IMR-90 (cell line): ENCODE measurements at places on chromosomes 1 and 21. TPM values are rescaled to one million over a fixed set of nuclear protein-coding genes. Genes with fewer than 3 reads are reported as not detected.
A peak's percentile ranks its signal among the peaks of the same experiment; 100 is the strongest.

Gene NBPF20
- total RNA-seq: 2.9 and 3.1 TPM in 2 replicates

Gene ASCL5
- total RNA-seq: not detected in 2 replicates

Gene ZMYND12
- under 0.01 TPM in 1 of 2 replicates, not detected in the other for total RNA-seq

Gene LIN28A
- not detected in 2 replicates for total RNA-seq

Gene LPAR3
- total RNA-seq: 0.18 and 0.28 TPM in 2 replicates

Gene FAM131C
- total RNA-seq: 0.18 and 0.28 TPM in 2 replicates

Gene RXFP4
- not detected in 2 replicates for total RNA-seq

Gene FAM72B
- 1.6 and 2.8 TPM in 2 replicates for total RNA-seq

Gene SYT14
- total RNA-seq: 1.3 and 1.4 TPM in 2 replicates

Gene KANK4
- total RNA-seq: not detected in 2 replicates

Gene NBPF6
- not detected in 2 replicates for total RNA-seq

GRCh38 chr1:18681423-18681835 is 50.8 kb downstream of the PAX7 start:
- no peak overlapping the region for H3K4me3 ChIP-seq
- H3K27ac ChIP-seq: no peak overlapping the region
- DNase-seq: peak; percentile 16
- no peaks in the 10 kb centered on the region for H3K36me3 ChIP-seq
- no peaks in the 10 kb centered on the region for H3K4me1 ChIP-seq

- peaks cover 18% of the 10 kb centered on the region for H3K27me3 ChIP-seq
- no peak overlapping the region for H3K27ac ChIP-seq
- H3K4me3 ChIP-seq: no peak overlapping the region
- peaks cover 12% of the 10 kb centered on the region for H3K4me1 ChIP-seq
- H3K36me3 ChIP-seq: no peaks in the 10 kb centered on the region
These were observed 12.2 kb upstream of the SLC44A3 start for GRCh38 chr1:94807742-94808491.

- 0 out of 2 replicates have a peak, but pooled peaks cover 1% of the 10 kb centered on the region for H3K4me1 ChIP-seq
- H3K36me3 ChIP-seq: peaks cover 5% of the 10 kb centered on the region; the same call in 1 of the 2 replicates
- H3K27ac ChIP-seq: no peak overlapping the region
- H3K4me3 ChIP-seq: no peak overlapping the region
- DNase-seq: no peak
These were observed 1.5 kb downstream of the C1orf159 start for GRCh38 chr1:1114431-1114830.

GRCh38 chr1:229225331-229225782 is 45.6 kb upstream of the RAB4A start:
- H3K4me3 ChIP-seq: no peak overlapping the region
- DNase-seq: no peak
- H3K4me1 ChIP-seq: peaks cover 11% of the 10 kb centered on the region
- no peaks in the 10 kb centered on the region for H3K36me3 ChIP-seq

DNA sequence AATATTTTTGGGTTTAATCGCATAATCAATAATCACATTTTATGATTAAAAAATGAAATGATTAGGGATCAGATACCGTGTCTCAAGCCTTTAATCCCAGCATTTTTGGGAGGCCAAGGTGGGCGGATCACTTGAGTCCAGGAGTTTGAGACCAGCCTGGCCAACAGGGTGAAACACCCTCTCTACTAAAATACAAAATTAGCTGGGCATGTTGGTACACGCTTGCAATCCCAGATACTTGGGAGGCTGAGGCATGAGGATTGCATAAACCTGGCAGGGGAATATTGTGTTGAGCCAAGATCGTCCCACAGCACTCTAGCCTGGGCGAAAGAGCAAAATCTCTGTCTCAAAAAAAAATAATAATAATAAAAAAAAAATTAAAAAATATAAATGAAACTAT is 1581.4 kb downstream of the KCNT2 start:
- DNase-seq: no peak
- no peaks in the 10 kb centered on the region for H3K27me3 ChIP-seq
- no peaks in the 10 kb centered on the region for H3K4me1 ChIP-seq
- no peak overlapping the region for H3K27ac ChIP-seq

DNA sequence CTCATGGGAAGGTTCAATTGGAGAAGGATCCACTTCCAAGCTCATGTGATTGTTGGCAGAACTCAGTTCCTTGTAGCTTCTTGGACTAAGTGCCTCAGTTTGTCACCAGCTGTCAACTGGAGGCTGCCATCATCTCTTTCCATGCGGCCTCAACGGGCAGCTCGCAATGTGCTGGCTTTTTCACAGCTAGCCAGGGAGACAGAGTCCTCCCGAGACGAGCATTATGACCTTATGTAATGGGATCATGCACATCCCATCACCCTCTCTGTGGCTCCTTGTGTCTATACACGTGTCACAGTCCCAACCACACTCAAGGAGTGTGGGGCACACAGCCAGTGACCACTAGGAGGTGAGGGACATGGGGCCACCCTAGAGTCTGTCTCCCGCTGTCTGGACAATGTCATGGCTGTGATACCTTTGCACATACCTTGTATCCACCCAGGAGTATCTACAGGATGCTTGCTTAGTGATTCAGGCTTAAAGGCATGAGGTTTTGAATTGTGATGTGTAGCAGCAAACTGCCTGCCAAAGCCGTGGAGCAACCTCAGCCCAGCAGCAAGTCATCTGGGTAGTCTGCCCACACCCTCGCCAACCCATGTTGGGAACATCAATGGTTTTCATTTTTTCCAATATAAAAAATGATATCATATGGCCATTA is 3.9 kb upstream of the KRTAP10-6 start:
- no peak for DNase-seq
- H3K27me3 ChIP-seq: peaks cover 4% of the 10 kb centered on the region; the same call in 1 of the 2 replicates
- no peaks in the 10 kb centered on the region for H3K36me3 ChIP-seq
- no peaks in the 10 kb centered on the region for H3K4me1 ChIP-seq

- no peak overlapping the region for H3K4me3 ChIP-seq
- no peak overlapping the region for H3K27ac ChIP-seq
- H3K27me3 ChIP-seq: no peaks in the 10 kb centered on the region; the same call in 1 of the 2 replicates
- no peaks in the 10 kb centered on the region for H3K4me1 ChIP-seq
- no peaks in the 10 kb centered on the region for H3K36me3 ChIP-seq
These were observed 38.3 kb downstream of the GJA5 start for GRCh38 chr1:147722124-147722523.

DNA sequence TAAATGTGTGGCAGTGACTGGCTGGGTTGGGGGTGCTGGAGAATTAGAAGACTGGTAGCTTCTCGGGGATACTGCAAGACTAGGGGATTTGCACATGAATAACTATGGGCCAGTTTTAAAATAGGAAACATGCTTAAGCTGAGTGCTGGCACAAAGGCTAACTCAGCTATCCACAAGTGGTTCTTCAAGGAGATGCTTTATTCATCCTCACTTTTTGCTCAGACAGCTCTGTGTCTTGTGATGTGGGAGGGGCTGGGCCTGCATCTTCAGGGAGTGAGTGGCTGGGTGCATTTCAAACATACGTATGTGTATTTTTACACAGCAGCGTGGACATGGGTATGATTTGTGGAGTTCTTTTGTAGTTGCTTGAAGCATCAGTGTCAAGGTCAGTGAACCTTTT is 2.3 kb downstream of the COQ8A start:
- no peaks in the 10 kb centered on the region for H3K27me3 ChIP-seq
- H3K27ac ChIP-seq: no peak overlapping the region
- no peak for DNase-seq
- H3K36me3 ChIP-seq: no peaks in the 10 kb centered on the region

- no peaks in the 10 kb centered on the region; the same call in 1 of the 2 replicates for H3K27me3 ChIP-seq
- peak overlapping the region; percentile 50 for H3K4me3 ChIP-seq
- H3K36me3 ChIP-seq: no peaks in the 10 kb centered on the region
- H3K27ac ChIP-seq: no peak overlapping the region
These were observed 128.1 kb downstream of the MRPS6 start for GRCh38 chr21:34201481-34201858.

DNA sequence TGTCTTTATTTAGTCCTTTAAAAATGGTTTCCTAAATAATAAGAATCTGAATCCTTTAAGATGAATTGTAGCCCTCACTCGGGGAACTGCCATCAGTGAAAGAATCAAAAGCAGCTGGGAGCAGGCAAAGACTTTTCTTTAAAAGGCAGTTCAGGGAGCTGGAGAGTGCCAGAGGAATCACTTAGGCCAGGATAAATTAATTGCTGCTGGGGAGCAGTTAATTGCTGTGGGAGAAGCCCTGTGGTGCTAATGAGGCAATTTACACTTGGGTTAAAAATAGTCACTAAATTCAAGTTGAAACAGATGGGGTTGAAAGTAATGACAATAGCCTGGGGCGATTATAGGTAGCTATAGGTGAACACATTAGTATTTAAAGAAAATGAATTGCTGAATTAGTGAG is 38.7 kb upstream of the COL24A1 start:
- no peaks in the 10 kb centered on the region for H3K4me1 ChIP-seq
- DNase-seq: no peak
- H3K27ac ChIP-seq: no peak overlapping the region
- no peaks in the 10 kb centered on the region for H3K27me3 ChIP-seq
- H3K4me3 ChIP-seq: no peak overlapping the region
